Peyer's patch (tissue), 4 donors: ENCODE measurements at places on chromosomes 3 and 15. TPM values are rescaled to one million over a fixed set of nuclear protein-coding genes. Genes with fewer than 3 reads are reported as not detected.

The POC1A gene
- 3.4 TPM for total RNA-seq

The CPB1 gene
- total RNA-seq = not detected

The MKRN3 gene
- total RNA-seq = 1.2 TPM

DNA sequence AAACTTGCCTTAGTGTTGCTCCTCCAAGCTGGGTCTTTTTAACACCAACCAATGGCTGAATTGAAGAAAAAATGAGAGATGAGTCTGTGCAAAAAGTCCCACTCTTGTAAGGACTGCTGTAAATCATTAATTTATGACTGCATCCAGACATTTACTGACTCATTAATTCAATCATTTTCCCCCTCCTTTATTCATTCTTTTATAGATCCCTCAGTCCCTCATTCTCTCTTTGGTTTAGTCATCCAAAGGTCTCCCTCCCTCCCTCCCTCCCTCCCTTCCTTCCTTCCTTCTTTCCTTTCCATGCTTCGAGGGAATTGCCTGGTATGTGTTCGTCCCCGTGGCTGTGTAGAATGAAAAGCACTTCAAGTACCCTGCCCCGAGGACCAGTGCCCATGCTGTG is 35.3 kb upstream of the MRPS22 start:
- no peak overlapping the region for H3K4me3 ChIP-seq
- H3K4me1 ChIP-seq = no peaks in the 10 kb centered on the region
- no peaks in the 10 kb centered on the region for H3K27me3 ChIP-seq
- no peak for DNase-seq
- no peak overlapping the region for H3K27ac ChIP-seq
- no peaks in the 10 kb centered on the region for H3K36me3 ChIP-seq

DNA sequence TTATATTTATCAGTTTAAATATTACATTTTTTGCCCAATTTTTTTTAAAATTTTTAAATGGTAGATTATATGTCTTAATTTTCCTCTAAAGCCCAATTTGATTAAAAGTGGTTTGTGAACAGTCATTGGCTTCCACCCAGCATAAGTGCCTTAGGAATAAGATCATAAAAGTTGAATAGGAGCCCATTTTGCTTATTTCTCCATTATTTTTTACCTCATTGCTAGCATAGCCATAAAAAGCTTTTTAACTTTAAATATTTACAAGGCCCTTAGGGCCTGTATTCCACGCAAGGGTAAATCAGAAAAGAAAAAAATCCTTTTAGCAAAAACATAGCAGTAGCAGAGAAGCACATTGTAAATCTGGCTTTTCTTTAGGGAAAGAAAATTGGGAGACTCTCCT is 9.0 kb downstream of the TTC14 start:
- H3K4me1 ChIP-seq = no peaks in the 10 kb centered on the region
- H3K36me3 ChIP-seq = no peaks in the 10 kb centered on the region
- no peak overlapping the region for H3K4me3 ChIP-seq
- DNase-seq = no peak

GRCh38 chr15:66188464-66188863 is 65.1 kb downstream of the MEGF11 start:
- no peaks in the 10 kb centered on the region for H3K27me3 ChIP-seq
- H3K27ac ChIP-seq = no peak overlapping the region
- H3K4me3 ChIP-seq = no peak overlapping the region
- no peaks in the 10 kb centered on the region for H3K4me1 ChIP-seq
- no peak for DNase-seq

DNA sequence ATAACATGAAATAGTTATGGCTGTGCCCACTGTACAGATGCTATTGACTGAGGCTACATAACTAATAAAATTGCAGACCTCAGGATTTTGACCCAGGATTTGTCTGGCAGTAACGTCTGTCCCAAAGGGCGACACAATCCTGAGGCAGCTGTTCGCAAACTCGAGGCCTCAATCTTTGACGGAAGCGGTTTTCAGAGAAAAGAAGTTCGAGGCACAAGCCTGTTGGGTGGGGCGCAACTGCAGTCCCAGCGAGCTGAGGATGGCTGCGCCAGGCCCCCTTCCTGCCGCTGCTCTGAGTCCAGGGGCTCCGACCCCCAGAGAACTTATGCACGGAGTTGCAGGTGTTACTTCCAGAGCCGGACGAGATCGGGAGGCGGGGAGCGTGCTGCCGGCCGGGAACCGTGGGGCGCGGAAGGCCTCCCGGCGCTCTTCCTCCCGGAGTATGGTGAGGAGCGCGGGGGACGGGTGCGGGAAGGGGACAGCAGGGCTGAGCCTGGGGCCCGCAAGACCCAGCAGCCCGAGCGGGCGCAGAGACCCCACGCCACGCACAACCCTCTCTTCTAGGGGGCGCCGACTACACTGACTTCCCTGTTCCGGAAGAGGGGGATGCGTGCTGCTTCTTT is at the start of gene PARP15:
Gene PARP15 (plus strand): TSS at position 242 of the 623 bp plus-strand sequence. CDS start 18 bp downstream, at position 260.
- no peaks in the 10 kb centered on the region for H3K27me3 ChIP-seq
- peak; percentile 51 for DNase-seq
- peak within 1 kb of the TSS; percentile 89 for H3K27ac ChIP-seq
- no peaks in the 10 kb centered on the region for H3K4me1 ChIP-seq
- no peaks in the 10 kb centered on the region for H3K36me3 ChIP-seq

DNA sequence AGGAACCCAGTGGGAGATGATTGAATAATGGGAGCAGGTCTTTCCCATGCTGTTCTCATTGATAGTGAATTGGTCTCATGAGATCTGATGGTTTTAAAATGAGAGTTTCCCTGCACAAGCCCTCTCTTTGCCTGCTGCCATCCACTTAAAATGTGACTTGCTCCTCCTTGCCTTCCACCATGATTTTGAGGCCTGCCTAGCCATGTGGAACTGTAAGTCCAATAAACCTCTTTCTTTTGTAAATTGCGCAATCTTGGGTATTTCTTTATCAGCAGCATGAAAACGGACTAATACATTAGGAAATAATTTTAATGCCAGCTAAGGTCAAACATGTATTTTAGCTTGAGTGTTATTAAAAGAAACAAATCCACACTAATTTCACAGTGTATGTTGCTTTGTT is 517.6 kb upstream of the ALCAM start:
- H3K36me3 ChIP-seq = no peaks in the 10 kb centered on the region
- H3K27me3 ChIP-seq = no peaks in the 10 kb centered on the region
- no peak for DNase-seq
- H3K4me3 ChIP-seq = no peak overlapping the region
